Right lung (tissue), 10 donors: ENCODE measurements at places on chromosomes 4 and X.

DNA sequence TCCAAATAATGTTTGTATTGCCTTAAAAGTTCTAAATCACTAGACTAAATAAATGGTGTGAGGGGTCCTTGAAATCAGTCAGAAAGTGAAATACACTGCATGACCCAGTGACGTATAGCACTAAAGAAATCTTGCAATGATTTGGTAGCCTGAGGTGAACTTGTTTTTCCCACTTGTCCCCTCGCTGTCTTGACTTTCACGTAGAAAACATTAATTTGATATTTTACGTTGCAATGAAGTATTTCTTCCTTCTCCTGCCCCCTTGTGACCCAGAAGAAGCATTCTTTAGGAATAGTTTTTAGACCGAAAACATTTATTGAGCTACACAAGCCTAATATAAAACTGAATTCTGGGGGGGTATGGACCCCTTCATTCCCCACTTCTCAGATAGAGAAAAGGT lies 3.7 kb downstream of the KLB start:
- DNase-seq: no peak

DNA sequence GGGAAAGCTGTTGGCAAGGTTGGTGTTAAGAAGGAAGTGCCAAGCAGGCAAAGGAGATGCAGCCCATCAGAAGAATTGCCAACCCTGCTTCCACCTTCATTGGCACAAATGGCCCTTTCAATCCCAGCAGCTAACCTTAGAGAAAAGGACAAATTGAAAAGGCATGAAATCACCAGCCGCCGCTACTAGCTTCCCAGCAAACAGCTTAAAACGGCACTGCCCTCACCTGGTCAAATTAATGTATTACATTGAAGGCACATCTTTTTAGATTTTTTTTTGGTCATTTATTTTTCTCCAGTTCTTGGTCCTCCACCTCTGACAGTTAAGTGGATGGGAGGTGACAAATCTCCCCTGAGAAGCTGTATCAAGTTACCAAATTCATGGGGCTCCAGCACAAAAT lies 51.0 kb upstream of the NHSL2 start:
- DNase-seq: peak; percentile 19

DNA sequence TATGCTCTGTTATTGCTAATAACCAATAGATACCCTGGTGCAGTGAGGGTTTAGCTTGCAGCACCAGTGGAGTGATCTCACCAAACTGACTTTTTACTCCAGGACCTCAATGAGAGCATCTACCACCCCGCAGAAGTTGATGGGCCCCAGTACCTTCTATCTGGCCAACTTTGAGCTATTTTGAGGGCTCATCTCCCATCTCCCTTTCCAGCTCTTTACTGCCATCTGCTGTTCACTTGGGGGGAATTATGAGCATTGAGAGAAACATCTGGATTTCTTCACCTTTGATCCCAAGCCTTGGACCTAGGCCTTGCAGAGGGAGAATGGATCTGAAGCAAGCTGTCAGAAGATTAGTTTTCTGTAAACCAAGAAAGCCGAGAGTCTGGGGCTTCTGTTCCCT lies 143.6 kb downstream of the TMEM164 start:
- peak; percentile 48 for DNase-seq

GRCh38 chr4:5322321-5322720 lies 271.0 kb downstream of the STK32B start:
- DNase-seq: no peak

DNA sequence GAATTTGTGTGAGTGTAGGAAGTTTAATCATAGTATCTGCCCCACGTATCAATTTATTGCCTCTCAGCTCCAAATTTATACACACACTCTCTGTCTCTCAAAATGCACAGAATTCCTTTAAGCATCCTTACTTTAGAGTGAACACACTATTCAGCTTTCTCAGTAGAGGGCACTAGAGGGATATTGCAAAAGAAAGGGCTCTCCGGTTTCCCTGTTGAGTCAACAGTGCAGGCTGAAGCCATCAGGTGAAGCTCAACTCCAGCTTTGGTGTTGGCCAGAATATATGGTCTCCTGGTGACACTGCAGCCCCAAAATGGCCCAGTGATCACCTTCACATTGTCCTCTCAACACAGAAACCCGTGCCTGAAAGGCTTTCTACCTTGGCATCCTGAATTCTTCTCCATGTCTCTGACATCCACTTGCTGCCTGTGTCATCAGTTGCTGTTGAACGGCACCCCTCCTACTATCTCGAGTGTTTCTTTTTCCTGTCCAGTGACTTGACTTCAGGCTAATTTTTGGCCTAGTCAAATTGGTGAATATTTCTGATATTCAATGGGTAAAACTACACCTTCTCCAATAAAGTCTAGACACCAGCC lies 670.5 kb downstream of the GABRG1 start:
- DNase-seq: peak; percentile 15

DNA sequence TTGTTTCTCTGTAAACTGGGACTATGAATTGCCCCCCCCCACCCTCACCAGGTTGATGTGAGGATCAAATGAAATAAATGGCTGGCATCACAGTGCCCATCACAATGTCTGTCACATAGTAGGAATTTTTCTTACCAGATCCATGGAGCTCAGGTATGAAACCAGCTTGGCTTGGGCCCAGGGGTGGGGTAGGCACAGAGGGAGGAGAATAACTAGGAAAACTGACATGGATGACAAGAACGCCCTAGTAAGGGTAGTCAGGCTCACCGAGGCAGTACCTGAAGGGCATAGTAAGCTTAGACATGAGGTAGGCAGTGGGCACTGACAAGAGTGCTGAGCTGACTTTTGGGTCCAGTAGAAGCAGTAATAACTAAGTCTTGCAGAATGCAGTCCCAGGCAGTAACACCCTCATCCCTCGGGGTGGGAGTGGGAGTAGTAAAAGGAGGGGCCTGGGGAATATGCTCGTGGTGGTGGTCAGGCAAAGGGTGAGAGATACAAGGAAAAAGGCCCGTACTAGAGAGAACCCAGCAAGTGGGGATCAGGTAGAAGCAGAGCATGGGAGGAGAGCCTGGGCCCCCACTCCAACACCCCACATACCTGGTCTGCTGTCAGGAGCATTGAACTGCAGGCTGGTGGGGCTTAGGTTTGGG lies 155.9 kb upstream of the PJA1 start:
- no peak for DNase-seq

DNA sequence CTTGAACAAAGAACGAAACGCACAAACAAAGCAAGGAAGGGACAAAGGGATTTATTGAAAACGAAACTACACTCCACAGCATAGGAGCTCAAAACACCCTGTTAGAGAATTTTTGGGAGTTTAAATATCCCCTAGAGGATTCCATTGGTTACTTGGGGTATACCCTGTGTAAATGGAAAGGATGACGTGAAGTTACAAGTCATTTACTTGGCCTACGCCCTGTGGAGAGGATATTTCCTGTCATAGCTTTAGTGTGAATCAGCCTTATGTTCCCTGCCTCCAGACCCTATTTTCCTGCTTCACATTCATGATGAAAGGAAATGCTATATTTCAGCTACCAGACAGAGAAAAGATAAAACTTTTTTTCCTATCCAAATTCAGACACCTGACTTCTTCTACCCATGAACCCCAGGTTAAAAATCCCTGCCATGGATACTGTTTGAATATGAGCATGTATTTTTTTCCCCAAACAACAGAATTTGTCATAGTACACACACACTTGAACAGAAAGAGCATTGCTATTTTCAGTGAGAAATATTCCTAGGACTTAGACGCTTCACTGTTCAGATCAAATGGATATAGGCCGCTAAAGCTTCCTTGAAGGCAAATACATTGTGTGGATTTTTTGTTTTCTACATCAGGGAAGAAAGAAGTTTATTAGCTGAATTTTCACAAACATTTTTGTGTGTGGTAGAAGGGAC lies 20.4 kb downstream of the PIN4 start:
- no peak for DNase-seq

GRCh38 chrX:75784680-75785491 lies at the start of gene MAGEE2:
TSS of gene MAGEE2 (minus strand) at chrX:75785254. CDS start at chrX:75785051, 203 bp downstream.
- DNase-seq: peak; percentile 6
